Bone marrow (tissue), 2 donors: ENCODE measurements at places on chromosomes 1 and 21.

DNA sequence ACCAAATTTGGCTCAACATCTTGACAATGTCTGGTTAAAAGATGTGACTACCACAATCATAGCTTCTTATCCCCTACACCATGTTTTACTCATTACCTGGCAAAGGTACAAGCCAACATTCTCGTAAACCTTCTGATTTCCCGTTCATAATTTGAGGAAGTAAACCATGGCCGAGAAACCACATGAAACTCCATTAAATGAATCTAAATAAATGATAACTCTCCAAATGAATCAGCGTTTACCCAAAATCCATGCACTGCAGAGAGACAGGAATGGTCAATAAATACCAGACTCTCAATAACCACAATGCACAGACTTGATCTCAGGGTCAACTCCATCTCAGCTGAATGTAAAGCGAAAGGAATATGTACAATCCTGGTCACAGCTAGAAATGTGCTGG, 125.2 kb downstream of the TYW3 start:
- DNase-seq: no peak

DNA sequence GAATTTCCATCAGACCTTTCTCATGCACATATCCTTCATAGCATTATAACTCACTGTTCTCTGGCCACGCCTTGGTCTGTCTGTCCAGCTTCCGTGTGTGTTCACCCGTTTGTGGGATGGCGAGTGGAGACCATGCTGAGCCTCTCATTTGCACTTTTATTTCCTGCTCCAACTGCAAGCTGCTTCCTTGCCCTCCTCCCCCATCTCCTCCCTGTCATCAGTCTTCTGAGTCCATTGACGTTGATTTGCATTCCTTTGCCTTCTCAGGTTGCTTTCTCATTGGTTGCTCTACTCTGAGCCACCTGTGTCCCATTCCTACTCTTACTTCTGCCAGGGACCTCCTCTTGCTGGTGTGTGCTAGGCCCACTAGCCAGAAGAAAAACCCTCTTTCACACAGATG, 146.4 kb downstream of the NOS1AP start:
- DNase-seq: no peak

DNA sequence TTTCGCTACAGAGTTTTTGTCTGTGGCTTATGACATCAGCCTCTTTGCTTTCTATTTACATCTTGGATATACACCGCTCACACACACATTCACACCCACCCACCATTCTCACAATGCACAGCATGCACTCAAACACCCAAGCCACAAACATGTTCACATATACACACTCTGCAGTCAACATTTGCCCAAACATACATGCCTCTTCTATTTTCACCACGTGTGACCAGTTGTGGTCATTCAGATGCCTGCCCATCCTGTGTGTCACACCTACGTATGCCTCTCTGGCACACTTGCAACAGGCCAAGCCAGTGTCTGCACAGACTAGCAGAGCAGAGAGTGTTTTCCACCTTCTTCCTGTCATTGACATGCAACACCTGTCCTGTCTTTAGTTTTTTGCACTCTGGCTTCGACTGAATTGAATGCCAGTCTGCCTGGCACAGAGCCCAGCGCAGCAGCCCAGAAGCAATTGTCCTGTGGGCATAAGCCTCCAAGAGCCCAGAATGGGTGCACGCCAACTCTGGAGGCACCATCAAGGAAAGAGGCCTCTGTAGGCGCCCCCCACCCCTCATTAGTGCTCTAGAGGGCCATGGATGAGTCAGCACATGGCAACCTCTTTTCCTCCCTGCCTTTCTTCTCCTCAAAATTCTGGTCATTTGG, 37.7 kb upstream of the LRRN2 start:
- no peak for DNase-seq

GRCh38 chr1:100152271-100152670, 19.3 kb downstream of the TRMT13 start:
- peak; percentile 8 for DNase-seq

DNA sequence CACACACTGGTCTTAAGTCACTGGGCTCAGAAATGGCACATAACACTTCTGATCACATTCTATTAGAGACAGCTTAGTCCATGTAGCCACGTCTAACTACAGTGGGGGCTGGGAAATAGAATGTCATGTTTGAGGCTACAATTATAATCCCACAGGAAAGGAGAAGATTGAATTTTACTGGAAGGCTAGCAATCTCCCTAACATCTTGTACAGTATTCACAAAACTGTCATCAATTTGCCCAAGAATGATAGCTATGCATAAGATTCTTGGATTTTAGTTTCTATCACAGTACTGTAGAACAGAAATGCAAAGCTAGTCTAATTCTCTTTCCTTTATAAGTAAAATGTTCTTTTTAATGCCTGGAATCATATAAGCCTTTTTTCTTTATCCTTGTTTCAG, 12.7 kb upstream of the ZMYM6 start:
- no peak for DNase-seq

DNA sequence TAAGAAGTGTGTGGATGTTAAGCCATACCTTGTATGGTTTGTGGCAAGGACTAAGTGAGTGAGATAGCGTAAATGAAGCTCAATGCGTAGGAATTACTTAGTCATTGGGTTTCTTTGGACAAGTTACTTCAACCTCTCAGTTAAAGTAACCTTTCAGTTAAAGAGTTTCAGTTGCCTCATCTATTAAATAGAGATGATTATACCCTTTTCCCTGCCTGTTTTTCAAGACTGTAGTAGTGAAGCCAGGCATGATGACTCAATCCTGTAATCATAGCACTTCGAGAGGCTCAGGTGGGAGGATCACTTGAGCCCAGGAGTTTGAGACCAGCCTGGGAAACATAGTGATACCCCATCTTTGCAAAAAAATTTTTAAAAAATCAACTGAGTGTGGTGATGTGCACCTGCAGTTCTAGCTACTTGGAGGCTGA, 6.3 kb downstream of the ZMPSTE24 start:
- DNase-seq: no peak

DNA sequence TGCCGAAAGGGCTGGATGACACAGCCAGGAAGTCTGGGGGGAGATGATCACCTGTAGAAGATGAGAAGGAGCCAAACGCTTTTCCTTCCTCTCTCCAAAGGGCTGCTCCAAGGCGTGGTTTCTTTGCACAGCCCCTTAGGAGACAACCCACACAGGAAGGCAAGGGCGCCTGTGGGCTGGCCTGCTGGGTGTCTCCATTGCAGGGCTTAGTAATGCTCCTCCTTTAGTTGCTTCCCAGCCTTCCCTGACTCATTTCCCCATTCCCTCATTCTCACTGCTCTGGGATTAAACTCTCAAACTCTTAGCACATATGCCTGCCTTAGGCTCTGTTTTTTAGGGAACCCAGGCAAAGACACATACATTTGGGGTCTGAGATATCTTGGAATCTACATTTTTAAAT, 1.7 kb upstream of the CLCA1 start:
- DNase-seq: no peak

DNA sequence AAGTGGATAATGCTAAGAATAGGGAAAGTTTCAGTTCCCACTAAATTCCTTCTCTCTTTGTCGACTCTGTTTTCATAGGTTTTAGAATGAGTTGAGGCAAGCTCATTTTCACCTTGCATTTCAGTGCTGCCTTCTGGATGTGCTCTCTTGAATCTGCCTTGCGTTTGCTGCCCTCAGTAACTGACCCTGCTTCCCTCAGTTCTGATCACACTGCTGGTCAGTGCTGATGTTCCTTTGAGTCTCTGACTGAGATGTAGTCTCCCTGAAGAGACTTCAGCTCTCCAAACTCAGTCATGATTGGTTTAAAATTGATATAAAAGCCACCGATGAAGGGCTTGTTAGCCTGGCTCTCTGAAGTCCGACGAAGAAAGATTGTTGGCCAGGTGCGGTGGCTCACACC, 25.2 kb upstream of the HMGN1 start:
- no peak for DNase-seq
